ENCODE measurements at places on chromosomes 5 and 9. TPM values are rescaled to one million over a fixed set of nuclear protein-coding genes. Genes with fewer than 3 reads are reported as not detected.

NR5A1 gene
- 0.05 TPM for polyA plus RNA-seq

SLIT3 gene
- 1.4 TPM for polyA plus RNA-seq

SLC25A48 gene
- polyA plus RNA-seq, result 1.5 TPM

ANGPTL2 gene
- 1.2 TPM for polyA plus RNA-seq

HBEGF gene
- polyA plus RNA-seq, result 3.1 TPM

LCN10 gene
- polyA plus RNA-seq, result 12.4 TPM

PCDHB4 gene
- polyA plus RNA-seq, result 1.2 TPM

MUSK gene
- not detected for polyA plus RNA-seq

ZFP2 gene
- 1.6 TPM for polyA plus RNA-seq

THBS4 gene
- polyA plus RNA-seq, result 30.4 TPM

SLC6A19 gene
- 1.1 TPM for polyA plus RNA-seq

IFNA2 gene
- not detected for polyA plus RNA-seq

LCN2 gene
- 75.1 TPM for polyA plus RNA-seq

All from pancreas (tissue), 10 donors.